ENCODE measurements at places on chromosomes 12 and 14.

DNA sequence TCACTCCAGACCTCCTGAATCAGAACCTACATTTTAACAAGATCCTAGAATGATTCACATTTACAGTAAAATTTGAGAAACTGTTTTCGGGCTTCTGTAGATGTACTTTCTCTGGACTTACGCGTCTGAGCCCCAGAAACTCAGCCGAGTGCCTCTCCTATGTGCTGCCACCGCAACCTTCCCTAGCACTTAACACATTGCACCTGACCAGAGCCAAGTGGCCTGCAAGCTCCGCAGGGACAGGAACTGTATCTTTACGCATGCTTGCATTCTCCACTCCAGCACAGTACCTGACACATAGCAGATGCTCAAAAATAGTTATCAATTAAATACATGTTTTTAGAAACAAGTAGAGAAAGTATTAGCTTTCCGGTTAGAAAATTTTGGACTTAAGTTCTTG is 1.2 kb downstream of the SMCO2 start:
- DNase-seq: no peak

GRCh38 chr14:26522967-26523366 is 74.9 kb downstream of the NOVA1 start:
- DNase-seq: no peak

DNA sequence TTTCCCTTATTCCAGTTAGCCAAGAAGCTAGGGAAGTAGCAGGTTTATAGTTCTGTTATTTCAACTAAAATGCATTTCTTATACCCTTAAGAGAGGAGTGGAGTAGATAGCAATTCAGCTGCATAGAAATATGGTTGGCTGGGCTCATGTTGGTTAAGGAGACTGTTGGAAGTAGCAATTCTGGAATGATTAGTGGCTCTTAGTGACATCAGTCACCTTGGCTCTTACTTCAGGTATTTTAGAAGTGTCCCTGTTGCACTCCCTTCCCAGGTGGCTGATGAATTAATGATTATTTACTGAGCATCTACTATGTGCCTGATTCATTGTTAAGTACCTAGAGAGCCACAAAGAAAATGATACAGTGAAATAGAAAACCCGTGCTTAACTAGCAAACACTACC is 128.1 kb downstream of the MGST1 start:
- no peak for DNase-seq

DNA sequence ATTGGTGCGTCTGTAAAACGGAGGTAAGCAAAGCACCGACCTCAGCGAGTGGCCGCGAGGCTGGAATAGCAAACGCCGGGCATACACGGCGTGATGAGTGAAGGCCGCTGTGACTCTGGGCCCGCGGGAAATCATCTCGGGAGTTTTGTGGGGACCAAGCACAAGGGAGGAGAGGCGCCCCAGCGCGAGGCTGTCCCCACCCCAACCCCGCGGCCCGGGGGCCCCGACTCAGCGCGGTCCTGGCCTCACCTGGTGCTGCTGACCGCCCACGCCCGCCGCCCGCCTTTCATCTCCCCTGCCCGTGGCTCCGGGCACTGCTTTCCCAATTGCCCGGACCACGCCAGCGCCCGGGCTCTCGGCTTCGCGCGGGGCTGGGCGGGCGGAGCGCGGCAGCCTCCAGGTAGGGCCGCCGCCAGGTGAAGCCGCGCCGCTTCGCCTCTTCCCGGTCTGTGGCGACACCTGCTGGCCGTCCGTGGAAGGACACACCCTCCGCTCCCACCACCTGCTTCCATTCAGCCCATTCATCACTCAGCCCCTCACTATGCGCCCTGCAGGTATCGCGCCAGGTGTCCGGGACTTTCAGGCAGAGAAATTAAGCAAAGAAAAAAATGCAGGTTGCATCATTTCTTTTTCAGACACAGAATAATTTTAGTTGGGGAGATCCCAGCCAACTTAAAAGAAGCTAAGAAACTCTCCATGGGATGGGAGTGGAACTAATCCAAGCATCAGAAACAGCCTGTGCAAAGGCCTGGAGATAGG is 360.4 kb downstream of the MED13L start:
- peak; percentile 77 for DNase-seq

Measured in activated T-cell treated with anti-CD3 and anti-CD28 coated beads, Interleukin-2, amount 50 U/mL, for 4 hours (primary cell).